Karpas-422 (cell line): ENCODE measurements at places on chromosomes 5 and 9. TPM values are rescaled to one million over a fixed set of nuclear protein-coding genes. Genes with fewer than 3 reads are reported as not detected.

Gene TMEM252
- total RNA-seq = not detected in 2 replicates

Gene CSF1R
- not detected in 2 replicates for total RNA-seq

Gene INSL6
- not detected in 2 replicates for total RNA-seq

Gene MARCHF3
- 0.56 and 9.9 TPM in 2 replicates for total RNA-seq

Gene HAPLN1
- total RNA-seq = not detected in 2 replicates
